ENCODE measurements at places on chromosomes 7 and 10.

- no peak for DNase-seq
Measured at GRCh38 chr10:101840102-101840684, 3.4 kb downstream of the KCNIP2 start.

DNA sequence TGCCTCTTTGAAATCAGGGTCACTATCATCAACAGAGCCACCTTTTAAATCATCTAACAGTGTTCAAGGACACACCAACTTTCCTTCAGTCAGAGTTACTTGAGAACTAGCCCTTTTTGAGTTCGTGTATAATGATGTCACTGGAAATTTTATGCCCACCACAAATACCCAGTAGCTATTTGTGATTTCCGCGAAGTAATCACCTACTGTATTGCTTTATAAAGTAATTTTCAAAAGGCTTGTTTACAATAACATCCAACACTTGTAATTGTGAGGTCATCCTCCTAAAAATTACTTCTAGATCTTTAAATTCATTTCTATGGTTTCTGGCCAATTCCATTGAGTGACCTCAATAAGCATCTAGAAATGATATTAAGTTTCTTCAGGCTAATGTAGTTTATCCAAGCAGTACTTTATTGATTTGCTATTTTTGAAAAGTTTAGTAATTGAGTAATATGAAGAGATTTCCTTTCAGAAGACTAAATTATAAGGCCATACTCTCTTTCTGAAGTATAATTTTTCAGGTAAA is 12.8 kb downstream of the TRDMT1 start:
- no peak for DNase-seq

GRCh38 chr7:148699782-148700629 is 1.3 kb downstream of the CUL1 start:
- DNase-seq = no peak

GRCh38 chr7:98192781-98193457 is 18.3 kb upstream of the BHLHA15 start:
- no peak for DNase-seq

DNA sequence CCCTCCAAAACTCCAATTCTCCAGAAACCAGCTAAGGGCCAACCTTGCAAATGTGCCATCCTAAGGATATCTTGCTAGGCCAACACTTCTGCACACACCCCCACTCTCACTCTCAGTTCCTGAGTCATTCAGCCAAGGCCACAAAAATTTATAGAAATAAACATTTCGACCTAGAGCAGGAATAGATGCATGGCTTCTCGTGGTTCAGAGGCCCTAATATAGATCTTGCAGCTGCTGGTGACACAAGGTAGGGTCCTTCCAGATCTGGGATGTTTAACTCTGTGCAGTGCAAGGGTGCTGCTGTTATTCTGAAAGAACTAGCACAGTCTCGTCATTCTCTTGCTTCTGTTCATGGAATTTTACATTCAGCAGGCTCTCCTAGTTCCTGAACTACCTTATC is 369.3 kb downstream of the CALN1 start:
- no peak for DNase-seq

DNA sequence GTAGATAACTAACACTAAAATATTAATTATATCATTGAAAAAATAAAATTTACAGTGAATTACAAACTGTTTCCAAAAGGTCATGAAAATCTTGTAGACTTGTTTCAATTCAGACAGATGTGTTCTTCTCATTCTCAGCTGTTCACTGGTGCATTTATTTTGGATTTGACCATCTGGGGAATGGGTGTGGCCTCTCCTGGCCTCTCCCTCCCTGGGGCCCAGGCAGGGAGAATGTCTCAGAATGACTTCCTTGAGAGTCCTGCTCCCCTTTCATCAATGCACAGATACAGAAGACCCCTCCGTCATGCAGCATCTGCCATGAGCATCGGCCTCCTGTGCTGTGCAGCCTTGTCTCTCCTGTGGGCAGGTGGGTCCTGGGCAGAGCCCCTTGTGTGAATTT is 192.8 kb upstream of the PRSS58 start:
- DNase-seq = no peak

DNA sequence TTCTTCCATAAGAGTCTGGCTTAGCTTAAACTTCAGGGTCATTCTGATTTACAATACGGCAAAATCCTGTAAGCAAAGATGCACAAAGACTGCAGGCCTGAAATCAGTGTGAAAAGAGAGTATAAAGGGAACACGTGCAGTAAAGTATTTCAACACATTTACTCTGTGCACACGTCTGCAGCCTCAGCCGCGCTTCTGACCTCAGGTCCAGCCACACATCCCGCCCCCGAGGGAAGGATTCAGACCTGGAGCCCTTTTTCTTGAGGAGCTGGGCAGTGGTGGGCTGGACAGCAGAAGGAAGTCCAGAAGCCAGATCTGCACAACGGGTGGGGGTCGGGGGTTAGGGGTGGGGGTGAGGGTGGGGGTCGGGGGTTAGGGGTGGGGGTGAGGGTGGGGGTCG is 58.9 kb upstream of the FAM20C start:
- no peak for DNase-seq

- DNase-seq = no peak
Measured at GRCh38 chr7:25859412-25860274, 292.4 kb upstream of the NFE2L3 start.

DNA sequence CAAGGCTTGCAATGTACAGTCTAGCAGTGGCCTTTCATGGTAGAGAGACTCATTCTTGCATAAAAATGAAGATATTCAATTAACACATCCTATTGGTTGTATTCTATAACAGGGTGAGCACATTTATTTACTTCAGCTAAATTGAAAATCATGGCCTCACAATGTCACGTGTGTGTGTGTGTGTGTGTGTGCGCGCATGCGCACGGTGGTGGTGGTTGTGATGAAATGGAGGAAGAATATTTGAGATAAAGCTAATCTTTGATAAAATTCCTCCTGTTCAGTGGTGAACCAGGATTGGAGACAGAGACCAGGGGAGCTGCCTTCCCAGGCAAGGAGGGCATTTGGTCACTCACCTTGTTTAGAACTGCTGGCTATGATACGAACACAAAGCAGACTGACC is 199.8 kb downstream of the DPP6 start:
- DNase-seq = no peak

DNA sequence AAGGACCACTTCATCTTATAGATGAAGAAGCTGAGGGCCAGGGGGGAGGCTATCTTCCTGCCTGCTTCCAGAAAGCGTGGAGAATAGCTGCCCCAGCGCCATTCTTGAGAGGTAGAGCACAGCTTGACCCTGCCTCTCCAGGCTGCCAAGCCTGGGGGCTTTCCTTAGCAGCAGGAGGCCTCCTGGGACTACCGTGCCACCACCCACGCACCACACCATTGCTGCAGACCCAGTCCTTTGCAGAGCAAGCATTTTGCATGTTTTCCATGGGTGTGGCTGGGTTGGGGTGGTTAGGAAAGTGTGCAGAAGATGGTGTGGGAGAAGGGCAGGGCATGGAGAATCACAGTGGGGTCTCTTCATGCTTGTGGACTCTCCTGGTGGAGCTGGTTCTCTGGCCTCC is 64.9 kb downstream of the TBXAS1 start:
- no peak for DNase-seq

Data from progenitor cell of endocrine pancreas (in vitro differentiated cells).